Vein endothelial cell (primary cell): ENCODE measurements at places on chromosomes 4 and X. TPM values are rescaled to one million over a fixed set of nuclear protein-coding genes. Genes with fewer than 3 reads are reported as not detected.

The TEX13B gene
- total RNA-seq = not detected in 2 replicates

The NXF2 gene
- not detected in 2 replicates for total RNA-seq

The NLRP2B gene
- under 0.01 and 0.19 TPM in 2 replicates for total RNA-seq

The NDUFB11 gene
- 45.4 and 54.9 TPM in 2 replicates for total RNA-seq

The SLC26A1 gene
- total RNA-seq = under 0.01 and 0.19 TPM in 2 replicates

The CXCL8 gene
- total RNA-seq = 63.4 and 175 TPM in 2 replicates

The HOPX gene
- 10.5 and 20.6 TPM in 2 replicates for total RNA-seq

The SLC34A2 gene
- under 0.01 TPM in 1 of 2 replicates, not detected in the other for total RNA-seq

The JAKMIP1 gene
- not detected in 2 replicates for total RNA-seq

The PABPC1L2B gene
- total RNA-seq = not detected in 2 replicates

The LEF1 gene
- total RNA-seq = 0.67 and 2.0 TPM in 2 replicates

The ADH1A gene
- not detected in 2 replicates for total RNA-seq
